Neuronal stem cell (in vitro differentiated cells): ENCODE measurements at places on chromosomes 3 and 15.

DNA sequence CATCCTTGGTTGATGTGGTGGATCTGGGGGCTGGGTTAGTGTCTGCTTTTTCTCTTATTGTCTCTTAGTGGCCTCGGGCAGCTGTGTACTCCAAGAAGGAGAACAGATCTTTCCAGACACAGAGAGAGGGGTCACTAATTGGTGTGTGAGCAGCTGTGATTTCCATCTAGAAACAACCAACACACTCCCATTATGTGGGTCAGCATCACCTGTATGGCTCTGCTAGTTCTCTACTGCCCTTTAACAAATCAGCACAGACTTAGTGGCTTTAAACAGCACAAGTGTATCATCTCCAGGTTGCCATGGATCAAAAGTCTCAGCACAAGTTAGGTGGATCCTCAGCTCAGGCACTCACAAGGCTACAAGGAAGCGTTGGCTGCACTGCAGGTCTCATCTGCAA is 156.8 kb downstream of the LRTM1 start:
- DNase-seq = no peak

- peak; percentile 14 for DNase-seq
Observed at GRCh38 chr15:71011503-71012155, 103.6 kb upstream of the THSD4 start.

GRCh38 chr3:42516443-42516842 is 14.0 kb downstream of the VIPR1 start:
- DNase-seq = no peak

DNA sequence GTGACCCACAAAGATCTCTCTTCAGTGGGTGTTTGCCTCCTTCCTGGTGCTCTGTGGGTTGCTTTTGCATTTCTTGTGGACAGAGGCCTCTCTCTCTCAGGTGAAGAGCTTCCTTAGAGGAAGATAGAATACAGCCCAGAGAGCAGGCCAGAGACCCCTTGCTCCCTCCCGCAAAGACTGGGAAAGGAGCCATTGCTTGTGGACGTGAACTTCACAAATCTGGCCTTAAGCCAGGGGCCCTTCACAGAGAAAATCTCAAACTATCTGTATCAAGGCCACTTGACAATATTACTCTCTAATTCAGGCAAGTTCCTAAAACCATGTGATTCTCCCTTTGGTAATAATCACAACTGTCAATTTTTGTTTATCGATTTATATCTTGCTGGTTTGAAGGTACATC is 30.4 kb upstream of the CLK3 start:
- DNase-seq = no peak

DNA sequence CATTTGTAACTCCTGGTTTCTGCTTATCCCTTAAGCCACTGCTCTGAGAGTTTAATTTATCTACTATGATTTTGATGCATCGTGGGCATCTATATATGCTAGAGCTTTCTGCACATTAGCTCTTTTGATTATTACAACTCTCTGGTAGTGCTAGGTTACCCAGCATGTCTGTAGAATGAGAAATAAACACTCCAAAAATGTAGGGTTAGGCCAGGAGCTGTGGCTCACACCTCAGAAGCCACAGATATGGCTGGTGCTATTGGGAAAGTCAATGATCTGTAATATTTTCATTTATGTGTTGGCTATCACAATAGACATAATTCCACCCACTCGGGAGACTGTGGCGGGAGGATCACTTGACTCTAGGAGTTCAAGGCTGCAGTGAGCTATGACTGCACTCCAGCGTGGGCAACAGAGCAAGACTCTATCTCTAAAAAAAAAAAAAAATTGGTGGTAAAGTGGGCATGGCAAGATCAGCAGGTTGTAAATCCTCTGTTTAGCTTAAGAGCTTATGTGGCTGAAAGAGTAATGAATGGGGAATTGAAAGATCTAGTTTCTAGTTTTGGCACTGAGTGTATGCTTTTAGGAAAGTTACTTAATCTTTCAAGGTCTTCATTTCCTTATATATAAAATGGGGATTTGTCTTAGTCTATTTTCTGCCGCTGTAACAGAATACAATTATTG is 6.3 kb downstream of the TIGIT start:
- DNase-seq = no peak

DNA sequence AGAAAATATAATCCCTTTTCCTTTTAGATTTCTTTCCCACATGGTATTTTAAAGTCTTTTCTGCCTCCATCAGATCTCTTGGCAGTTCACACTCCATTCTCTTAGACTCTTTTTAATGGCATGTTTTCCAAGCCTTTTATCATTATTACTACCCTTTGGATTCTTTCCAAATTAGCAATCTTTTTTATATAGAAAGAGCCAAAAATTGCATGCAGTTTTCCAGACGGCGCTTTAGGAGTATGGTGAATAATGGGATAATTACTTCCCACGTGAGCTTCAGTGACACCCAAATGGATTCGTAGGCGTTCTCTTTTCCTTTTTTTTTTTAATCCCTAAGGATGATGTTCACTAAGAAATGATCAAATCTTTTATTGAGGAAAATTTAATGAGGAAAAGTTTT is 354.8 kb upstream of the DNAJC19 start:
- no peak for DNase-seq

DNA sequence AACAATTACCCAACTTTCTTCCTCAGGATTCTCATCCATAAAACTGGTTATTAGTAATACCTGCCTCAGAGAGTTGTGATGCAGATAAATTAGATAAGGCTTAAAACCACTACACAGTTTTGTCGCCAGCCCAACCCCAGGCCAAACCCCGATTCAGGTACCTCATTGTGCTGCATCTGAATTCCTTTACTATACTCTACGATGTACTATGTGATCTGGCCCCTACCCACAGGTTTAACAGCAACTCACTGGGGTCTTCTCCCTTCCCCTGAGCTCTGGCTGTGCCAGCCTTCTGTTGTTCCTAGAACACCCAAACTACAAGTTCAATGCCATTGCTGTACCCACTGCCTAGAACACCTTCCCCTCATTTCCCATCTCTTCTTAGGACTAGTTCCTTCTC is 64.6 kb downstream of the MYO5A start:
- no peak for DNase-seq

DNA sequence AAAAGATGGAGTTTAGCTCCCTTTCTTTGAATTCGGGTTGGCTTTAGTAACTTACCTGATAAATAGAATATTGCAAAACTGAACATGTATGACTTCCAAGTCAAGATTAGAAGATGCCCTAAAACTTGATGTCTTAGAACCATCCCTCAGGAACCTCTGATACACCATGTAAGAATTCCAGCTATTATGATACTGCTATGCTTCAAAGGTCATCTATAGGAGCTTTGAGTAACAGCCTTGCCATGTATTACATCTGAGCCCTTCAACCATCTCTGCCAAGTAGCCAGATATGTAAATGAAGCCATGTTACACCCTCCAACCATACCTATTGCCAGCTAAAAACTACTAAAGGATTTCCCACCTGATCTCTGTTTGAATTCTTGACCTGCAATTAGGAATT is 854.2 kb downstream of the SI start:
- no peak for DNase-seq

DNA sequence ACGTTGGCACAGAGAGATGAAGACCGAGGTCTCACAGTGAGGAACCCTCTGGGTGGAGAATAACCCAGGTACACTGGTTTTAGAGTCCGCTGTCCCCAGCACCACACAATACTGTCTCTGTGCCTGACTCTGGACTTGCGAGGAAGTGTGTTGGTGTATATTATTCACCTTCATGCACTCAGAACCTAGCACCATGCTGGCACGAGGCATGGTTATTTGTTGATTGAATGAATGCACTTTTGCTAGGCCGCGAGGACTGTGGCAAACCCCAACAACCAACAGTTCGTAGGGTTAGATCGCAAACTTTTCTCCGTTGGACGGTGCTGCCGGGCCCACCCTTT is 484 bp upstream of the C3orf52 start:
- DNase-seq = no peak

- no peak for DNase-seq
Observed at GRCh38 chr3:179151474-179151873, 3.3 kb downstream of the PIK3CA start.

GRCh38 chr3:6516694-6517093 is 344.2 kb upstream of the GRM7 start:
- DNase-seq = no peak

GRCh38 chr3:122462406-122462805 is 46.5 kb upstream of the WDR5B start:
- DNase-seq = no peak

DNA sequence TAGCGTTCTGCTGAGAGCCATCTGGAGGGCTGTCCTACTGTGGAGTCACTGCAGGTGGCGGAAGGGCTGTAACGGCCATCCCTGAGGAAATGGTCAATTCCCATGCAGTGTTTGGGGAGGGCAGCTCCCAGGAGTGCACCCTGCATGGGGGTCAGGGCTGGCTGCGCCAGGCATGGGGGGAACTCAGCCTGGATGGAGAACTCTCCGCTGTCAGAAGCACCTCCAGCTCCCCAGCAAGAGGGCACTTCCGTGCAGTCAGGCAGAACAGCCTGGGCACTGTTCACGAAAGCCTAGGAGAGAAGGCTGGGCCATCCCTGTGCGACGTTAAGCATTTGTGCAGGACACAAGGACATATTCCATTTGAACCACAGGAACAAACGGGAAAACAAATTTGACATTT is 105.2 kb downstream of the LRIG1 start:
- DNase-seq = no peak

- DNase-seq = peak; percentile 6
Observed at GRCh38 chr15:29569533-29570092, 252.7 kb downstream of the TJP1 start.

GRCh38 chr3:161700998-161701397 is 204.4 kb downstream of the OTOL1 start:
- no peak for DNase-seq

DNA sequence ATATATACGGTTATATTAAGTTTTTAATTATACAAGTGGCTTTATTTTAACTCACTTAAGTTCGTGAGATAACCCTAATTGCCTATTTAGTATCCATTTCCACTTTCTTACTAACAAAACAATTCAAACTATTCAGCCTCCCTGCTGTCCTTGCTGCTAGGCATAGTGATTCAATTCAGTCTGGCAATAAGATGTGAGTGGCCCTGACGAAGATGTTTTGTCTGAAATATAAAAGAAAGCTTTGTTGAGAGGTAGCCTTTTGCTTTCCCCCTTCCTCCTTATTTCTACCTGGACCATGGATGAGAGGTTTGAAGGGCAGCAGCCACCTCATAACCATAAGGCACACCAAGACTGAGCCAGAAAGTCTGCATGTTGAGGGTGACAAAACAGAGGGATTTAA is 89.3 kb upstream of the TRIM42 start:
- DNase-seq = peak; percentile 17

- no peak for DNase-seq
Observed at GRCh38 chr15:88647351-88648105, 8.7 kb downstream of the ISG20 start.

GRCh38 chr15:47951781-47952180 is 169.0 kb upstream of the SLC24A5 start:
- DNase-seq = no peak

GRCh38 chr3:136106101-136106500 is 90.0 kb downstream of the MSL2 start:
- DNase-seq = no peak
